Body of pancreas (tissue), 4 donors: ENCODE measurements at places on chromosomes 5 and 9. TPM values are rescaled to one million over a fixed set of nuclear protein-coding genes. Genes with fewer than 3 reads are reported as not detected.

Gene ADAMTS16
- total RNA-seq, result 5.6 TPM

GRCh38 chr9:33651125-33651524 lies 127.1 kb downstream of the ANKRD18B start:
- DNase-seq, result no peak
- H3K27ac ChIP-seq, result no peak overlapping the region
- H3K4me3 ChIP-seq, result no peak overlapping the region

Gene PTGDS
- 17.8 TPM for total RNA-seq

DNA sequence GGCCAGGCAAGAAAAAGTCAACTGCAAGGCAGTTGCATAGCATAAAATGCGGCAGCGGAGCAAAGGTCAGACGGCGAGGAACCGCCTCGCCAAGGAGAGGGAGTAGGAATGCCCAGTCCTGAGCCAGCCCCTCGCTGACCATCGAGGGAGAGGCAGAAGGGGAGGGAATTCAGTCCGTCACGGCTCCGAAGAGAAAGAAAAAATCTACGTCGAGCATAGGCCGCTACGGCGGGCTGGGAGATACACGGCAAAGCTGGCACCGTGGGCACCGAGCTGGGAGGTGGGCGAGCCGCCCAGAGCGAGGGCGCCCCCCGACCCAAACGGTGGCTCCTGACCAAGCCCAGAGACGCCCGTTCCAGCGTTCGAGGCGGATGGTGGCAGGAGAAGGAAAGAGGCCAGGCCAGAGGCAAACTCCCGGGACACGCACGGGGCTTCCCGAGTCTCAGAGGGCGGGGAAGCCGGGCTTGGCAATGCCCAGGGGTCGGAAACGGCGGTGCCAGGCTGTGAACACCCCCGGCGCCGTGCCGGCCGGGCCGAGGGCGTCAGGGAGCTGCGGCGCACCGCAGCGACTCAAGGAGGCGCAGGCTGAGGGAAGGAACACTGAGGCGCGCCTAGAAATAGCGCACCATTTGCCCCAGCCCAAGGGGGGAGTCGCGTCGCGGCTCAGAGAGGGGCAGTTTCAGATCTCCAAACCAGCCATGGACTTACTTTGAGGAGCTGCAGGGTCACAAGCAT lies 518 bp downstream of the SPRY4 start:
- peaks cover 29% of the 10 kb centered on the region for H3K4me1 ChIP-seq
- H3K27me3 ChIP-seq, result no peaks in the 10 kb centered on the region
- H3K27ac ChIP-seq, result peak overlapping the region; percentile 81
- H3K4me3 ChIP-seq, result peak overlapping the region; percentile 34
- peak; percentile 40 for DNase-seq
- no peaks in the 10 kb centered on the region for H3K36me3 ChIP-seq

DNA sequence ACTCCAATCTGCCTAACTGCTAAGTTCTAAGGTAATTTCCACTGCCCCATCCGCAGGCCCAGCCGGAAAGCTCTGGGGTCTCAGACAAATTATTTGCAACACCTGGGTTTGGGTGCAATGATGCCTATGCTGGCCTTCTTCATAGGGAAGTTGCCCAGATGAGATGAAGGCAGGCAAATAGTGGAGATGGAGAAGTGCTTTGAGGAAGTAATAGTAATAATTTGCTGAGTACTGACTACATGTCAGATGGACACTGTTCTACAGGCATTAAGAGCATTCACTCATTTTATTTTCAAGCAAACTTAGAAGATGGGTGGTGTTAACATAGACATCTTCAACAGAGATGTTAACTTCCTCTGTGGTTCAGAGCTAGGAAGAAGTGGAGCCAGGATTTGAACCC lies 3.8 kb downstream of the PCDH12 start:
- H3K4me1 ChIP-seq, result no peaks in the 10 kb centered on the region
- H3K27me3 ChIP-seq, result no peaks in the 10 kb centered on the region
- no peak overlapping the region for H3K27ac ChIP-seq
- no peaks in the 10 kb centered on the region for H3K36me3 ChIP-seq
- no peak overlapping the region for H3K4me3 ChIP-seq
- DNase-seq, result no peak

DNA sequence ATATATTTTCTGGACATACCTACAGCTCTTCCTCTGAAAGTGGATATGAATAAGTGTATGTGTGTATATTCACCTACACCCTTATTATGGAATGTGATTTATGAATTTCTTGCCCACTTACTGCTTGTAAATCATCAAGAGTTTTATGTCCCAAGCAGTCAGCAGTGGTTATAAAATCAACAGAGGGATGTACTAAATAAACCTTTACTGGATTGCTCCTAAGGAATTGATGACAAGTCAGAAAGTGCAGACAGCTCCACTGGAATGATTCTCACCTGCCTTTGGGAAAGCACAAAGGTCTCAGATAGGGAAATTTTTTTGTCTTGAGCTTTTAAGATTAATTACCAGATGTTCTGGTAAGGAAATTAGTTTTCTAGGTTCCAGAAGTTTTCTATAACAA lies 9.3 kb downstream of the TMEM174 start:
- DNase-seq, result no peak
- H3K4me1 ChIP-seq, result peaks cover 7% of the 10 kb centered on the region

- no peaks in the 10 kb centered on the region for H3K4me1 ChIP-seq
- H3K27me3 ChIP-seq, result no peaks in the 10 kb centered on the region
- H3K36me3 ChIP-seq, result no peaks in the 10 kb centered on the region
- H3K27ac ChIP-seq, result no peak overlapping the region
Measured at GRCh38 chr9:83336706-83337105, 201.5 kb downstream of the FRMD3 start.

Gene SEPTIN8
- 27.5 TPM for total RNA-seq

GRCh38 chr5:161507591-161507990 lies 38.9 kb downstream of the GABRB2 start:
- H3K27me3 ChIP-seq, result no peaks in the 10 kb centered on the region
- no peaks in the 10 kb centered on the region for H3K36me3 ChIP-seq
- DNase-seq, result no peak
- no peaks in the 10 kb centered on the region for H3K4me1 ChIP-seq

DNA sequence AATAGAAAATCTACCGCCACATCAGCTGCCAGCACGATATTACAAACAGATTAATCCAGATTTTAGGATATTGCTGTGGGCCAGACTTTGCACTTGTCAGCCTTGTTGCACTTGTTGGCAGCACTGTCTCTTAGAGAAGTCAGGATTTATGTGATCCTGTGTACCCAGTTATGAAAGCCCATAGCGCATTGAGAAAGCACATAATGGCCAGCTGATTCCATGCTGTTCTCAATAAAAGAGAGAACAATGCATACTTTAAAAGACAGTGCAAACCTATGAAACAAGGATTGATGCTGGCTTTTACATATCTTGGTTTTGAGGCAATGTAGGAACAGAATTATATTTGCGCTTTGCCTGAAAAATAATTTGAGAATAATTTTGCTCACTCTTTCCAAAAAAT lies 140.8 kb downstream of the CEP120 start:
- no peak overlapping the region for H3K27ac ChIP-seq
- no peaks in the 10 kb centered on the region for H3K4me1 ChIP-seq
- no peaks in the 10 kb centered on the region for H3K27me3 ChIP-seq
- no peak for DNase-seq
- H3K36me3 ChIP-seq, result no peaks in the 10 kb centered on the region

Gene CARD6
- total RNA-seq, result 5.6 TPM

Gene ZNF366
- total RNA-seq, result under 0.01 TPM
